ENCODE measurements at places on chromosomes 1 and 21.

- ATAC-seq: no peak
Observed at GRCh38 chr1:116993286-116993685, 8.3 kb upstream of the CD101 start.

DNA sequence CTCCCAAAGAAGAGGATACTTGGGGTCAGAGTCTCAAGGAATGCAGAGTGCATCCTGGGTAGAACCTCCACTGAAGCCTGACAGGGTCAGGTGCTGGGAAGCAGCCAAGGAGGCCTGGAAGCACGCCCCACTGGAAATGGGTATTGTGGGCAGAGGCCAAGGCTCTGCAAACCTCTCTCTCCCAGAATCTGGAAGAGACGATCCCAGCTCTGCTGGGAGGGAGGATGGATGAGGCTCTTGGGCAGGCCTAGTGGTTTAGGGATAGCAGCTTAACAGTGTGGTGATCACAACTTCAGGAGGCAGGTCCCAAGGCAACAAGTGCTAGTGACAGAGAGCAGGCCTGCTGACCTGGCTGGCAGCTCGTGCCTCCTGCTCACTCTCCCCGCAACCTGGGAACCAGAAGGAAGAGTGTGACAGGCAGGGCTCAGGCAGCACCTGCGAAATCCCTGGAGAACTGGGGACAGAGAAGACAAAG, 641.0 kb downstream of the PLPP3 start:
- peak; percentile 46 for ATAC-seq

DNA sequence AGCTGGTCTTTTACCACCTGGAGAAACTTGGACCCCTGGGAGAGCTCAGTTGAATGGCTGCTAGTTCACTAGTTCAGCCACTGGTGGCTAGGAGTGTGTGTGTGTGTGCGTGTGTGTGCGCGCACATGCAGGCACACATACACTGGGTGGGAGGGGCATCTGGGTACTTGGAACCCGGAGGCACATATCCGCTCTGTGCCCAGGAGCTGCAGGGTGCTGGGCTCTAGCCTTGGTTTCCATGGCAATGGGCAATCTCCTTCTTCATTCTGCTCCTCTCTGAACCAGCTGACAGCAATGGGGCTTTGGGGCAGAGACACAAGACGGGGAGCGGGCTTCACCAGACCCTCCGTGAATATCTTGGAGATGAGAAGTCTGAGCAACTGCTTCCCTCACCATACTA, 87.1 kb upstream of the DISP3 start:
- no peak for ATAC-seq

DNA sequence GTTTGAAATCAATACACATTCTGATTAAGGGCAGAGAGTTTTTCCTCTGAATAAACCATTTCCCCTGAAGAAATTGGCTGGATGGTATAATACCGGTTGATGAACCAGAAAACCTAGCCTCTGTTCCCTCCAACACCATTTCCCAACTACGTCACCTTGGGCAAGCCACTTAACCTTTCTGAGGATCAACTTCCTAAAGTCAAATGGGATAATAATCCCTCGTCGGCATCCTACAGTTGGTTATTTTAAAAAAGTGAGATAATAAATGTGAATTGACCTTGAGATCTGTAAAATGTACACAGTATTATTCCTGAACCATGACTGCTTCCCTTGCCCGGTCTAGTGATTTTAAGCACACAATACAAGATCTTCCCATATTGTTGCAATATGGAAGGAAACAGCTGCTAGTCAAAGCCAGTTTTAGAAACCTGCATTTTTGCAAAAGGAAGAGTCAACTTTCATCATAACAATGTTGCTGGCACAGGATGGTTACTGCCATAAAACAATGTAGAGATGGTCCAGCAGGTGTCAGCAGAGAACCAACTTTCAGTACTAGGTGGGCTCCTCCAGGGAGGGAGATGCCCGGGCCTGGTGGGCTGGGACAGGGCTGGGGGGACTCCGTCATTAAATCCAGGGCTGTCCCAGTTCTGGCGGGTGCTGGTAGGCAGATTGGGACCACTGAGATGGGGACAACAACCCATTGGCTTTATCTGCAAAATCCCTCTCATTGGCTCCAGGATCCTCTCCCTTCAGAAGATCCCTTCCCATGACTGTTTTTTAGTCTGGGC, 5.2 kb upstream of the HLX start:
- peak; percentile 38 for ATAC-seq

DNA sequence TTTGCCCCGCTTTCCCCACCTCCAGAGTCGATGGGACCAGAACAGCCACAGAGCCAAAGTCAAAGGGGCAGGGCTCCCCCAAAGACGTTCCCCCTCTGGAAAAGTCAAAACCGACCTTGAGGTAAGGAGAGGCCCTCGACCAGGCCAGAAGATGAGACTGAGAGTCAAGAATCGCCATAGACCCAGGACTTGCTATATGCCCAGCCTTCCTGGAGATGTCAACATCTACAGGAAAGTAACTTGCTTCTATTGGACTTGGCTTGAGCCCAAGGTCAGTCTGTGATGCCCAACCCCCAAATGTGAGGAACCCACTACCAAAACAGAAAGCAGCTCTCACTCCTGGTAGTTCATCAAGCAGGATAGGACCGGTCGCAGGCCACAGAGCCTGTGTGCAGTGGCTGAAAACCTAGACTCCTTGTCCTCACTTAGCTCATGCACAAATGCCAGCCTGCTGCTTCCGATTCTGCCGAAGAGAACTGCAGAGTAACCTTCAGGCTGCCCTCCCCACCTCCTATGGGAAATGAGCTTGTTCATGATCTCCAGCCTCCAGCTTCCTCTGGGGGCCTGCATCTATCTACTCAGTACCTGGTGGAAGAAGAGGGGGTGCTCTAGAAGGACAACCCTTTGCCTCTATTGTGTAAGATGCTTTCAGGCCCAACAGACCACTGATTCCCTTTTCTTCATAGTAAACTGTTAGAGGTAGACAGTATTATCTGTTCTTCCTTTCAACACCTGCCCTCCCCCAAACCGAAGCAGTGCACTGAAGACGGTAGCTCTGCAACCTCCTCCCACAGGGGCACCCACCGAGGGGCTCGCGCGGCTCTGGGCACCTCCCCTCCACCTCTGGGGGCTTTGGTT, 1.4 kb downstream of the ACOT7 start:
- ATAC-seq: no peak

DNA sequence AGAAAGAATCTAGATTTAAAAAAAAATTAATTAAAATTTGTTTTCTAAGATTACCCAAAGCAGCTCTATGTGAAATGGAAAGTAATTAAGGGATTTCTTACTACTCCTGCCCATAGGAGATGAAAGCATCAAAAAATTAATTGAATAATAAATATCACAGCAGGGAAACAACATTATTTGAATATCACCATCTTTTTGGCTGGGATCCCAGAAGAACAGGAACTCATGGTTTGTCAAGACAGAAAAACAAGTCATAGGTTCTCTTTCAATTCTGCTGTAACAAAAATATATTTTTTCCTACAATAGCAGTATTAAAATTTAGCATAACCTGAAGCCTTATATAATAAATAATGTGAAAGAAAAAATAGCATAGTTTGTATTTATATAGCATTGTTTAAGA, 1713.4 kb downstream of the NCAM2 start:
- ATAC-seq: no peak

- peak; percentile 72 for ATAC-seq
Observed at GRCh38 chr21:27329255-27329851, 362.5 kb upstream of the ADAMTS5 start.

DNA sequence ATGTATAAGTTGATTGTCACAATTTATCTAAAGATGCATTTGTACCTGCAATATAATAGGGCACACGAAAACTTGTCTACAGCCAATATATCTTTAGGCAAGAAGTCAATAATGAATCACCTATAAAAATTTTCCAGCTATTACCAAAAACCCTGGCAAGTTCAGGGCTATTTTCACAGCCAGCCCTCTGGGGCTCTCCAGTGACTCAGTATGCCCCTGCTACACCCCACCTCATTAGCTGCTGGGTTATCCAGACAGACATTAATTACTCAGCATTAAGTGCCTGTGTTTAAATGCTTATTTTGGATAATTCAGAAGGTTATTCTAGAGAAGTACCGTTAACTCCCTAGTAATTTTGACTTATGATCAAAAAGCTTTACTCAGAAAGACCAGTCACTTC, 220.2 kb downstream of the TBX15 start:
- no peak for ATAC-seq

DNA sequence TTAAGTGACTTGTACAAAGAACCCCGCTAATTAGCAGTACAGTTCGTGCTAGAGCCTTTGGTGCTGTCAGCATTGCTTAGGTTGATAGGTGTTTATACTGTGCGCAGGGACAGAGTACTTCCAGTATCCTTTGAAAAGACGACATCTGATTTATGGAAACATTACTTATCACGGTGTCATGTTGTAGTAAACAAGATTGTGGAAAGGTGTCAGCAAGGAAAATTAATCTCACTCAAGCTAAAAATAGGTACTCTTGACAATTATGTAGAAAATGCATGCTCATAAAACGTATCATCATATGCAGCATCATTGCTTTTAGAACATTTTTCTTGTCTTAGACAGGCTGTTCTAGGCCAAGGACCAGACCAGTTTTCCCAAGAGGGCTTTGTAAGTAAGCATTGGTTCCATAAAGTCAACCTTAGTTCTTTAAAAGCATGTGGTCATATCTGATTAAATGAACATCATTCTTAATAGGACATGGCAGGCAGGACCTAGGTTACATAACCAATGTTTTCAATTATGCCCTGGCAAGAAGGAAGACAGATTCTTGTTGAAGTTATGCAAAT, 33.0 kb downstream of the SH3BGR start:
- peak; percentile 72 for ATAC-seq

DNA sequence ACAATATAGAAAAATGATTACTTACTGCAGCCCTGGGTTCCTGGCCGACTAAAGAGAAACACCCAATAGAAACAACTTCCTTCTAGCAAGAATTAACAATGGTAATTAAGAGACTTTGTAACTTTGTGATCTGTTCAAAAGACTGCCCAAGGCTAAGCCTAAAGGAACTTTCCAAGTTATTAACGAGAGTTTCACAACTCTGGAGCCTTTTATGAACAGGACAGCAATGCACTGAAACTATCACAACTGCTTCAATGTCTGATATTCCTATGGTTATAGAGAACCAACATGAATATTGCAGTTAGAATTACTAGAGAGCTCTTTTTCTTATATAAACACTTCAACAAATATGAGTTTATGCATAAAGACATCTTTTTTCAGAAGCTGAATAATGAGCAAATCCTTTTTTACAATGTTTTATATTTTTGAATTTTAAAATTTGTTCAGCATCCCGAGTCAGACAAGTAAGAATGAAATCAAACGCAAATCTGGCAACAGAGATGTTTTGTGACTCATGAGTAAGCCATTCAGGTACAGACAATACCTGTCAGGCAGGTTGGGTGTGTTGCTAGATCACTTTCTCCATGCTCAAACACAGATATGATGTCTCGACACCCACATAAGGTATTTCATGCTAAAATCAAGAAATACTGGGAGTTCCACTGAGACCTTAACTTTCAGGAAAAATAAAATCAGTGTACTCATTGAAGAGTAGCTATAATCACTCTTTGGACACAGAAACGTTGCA, 22.2 kb upstream of the KCNJ15 start:
- ATAC-seq: no peak

DNA sequence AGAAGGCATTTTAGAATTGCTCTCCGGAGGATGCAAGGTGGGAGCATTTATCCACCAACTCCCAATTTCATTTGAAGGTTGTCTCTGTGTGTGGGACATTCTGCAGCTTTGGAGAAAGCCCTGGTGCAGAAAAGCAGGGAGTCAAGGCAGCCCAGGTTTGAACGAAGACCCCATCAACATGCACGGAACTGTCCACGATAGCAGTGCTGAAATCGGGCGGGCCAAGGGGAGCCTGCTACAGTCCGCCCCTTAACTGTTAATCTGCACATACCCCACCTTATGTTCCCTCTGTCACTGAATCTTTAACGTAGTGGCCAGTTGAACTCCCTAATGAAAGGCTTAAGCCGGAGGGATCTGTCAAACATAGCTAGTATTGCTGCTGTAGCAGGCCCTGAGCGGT, 68.8 kb upstream of the C1orf174 start:
- ATAC-seq: no peak

DNA sequence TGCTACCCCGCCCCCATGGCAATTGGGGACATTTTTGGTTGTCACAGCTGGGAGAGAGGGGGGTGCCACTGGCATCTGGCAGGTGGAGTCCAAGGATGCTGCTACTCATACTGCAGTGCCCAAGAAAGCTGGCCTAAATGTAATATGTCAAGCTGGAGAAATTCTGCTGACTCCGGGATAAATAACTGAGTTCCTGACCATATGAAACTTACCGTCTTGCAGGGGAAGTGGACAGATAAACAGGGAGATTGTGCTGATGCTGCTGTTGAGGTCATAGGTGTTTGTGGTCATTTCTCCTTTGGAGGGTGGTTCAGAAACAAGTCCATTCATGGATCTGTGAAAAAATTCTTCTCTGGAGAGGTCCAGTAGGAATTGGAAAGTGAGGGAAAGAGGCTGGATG, 54.4 kb downstream of the KAZN start:
- ATAC-seq: no peak

All from gastroesophageal sphincter (tissue), 4 donors.